Ammon's horn (tissue), 1 donor: ENCODE measurements at places on chromosomes 13 and 19.

DNA sequence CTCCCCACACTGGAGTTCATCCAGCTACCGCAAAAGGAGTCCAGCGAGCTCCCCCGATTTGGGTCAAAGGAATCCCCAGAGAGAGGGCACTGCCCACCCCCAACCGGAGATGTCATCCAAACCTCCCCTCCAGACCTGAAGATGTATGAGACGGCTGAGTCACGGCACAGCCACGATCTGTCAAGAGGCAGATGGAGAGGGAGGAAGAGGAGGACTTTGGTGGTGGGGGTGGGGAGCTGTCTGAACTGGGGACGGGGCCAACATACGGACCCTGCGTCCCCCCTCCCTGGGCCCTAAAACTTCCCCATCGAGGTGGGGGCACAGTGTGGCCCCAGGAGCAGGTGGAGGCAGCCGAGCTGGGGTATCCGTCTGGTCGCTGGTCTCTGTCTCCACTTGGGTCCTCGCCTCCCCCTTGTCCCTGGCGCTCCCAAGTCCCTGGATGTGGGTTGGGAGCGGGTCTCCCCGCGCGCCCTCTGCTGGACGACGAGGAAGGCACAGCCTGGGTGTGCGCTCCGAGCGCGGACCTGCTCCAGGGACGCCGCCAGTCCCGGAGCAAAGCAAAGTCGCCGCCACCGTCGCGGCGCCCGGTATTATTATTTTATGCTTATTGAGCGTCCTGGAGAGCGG is 3.8 kb downstream of the PDE4A start:
- DNase-seq, result peak; percentile 80

GRCh38 chr13:43132911-43133310 is 109.5 kb downstream of the DNAJC15 start:
- no peak for DNase-seq

GRCh38 chr13:43304945-43305344 is 281.6 kb downstream of the DNAJC15 start:
- no peak for DNase-seq

DNA sequence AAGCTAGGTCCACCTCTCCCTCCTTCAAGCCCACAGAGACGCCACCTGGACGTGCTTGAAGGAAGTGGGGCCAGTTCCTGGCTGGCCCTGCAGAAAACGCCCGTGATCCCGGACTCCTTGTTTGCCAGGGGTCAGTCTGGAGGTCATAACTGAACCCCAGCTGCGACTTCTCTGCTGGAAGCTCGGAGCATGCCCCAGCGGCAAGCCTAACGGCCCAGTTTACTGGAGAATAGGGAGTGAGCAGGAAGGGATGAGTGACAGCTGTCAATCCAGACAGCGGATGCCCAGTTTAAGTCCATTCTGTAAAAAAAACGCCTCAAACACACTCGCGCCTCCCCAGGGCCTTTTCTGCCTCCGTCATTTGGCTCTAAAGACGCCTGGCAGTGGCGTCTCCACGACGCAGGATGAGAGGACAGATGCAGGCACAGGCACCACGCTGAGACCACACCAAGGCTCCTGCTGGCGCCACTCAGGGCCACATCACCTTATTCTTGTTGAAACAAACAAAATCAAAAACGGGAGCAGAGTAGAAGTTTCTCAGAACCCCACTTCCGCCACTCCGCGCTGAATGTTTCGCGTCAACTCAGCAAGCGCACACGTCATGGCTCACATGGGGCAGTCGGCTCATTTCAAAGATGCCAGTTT is 57.6 kb downstream of the RASA3 start:
- no peak for DNase-seq

GRCh38 chr19:6826281-6826920 is 53.9 kb downstream of the VAV1 start:
- no peak for DNase-seq

DNA sequence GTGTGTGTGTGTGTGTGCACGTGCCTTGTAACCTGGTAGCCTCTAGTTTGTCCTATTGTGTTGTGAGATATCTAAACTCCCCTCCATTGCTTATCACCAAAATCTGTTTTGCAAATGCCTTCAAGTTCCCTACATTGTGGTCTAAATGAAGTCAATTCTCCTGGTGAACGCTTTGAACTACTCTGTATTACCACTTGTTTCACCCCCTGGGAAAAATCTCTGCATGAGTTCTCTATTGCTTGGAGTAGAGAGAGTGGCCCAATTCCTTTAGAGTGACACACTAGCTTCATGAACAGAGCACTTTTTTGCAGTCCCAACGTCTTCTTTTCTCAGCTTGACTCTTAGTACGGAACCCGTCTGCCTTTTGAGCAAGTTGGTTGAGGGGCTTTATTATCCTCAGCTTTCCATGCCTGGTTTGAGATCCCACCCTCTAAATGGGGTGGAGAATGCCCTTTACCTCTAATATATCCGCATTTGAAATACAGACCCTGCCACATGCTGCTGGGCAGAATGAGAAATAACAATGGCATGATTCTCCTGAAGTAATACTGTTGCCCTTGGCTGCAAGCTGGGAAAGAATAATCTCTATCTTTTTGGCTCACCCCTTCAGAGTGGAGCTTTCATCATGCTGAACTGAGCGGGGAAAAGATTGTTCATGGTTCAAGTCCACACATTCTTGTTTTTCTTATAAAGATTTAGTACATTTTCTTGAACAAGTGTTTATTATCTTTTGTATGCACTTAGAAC is 2545.3 kb downstream of the PCDH9 start:
- DNase-seq, result no peak

DNA sequence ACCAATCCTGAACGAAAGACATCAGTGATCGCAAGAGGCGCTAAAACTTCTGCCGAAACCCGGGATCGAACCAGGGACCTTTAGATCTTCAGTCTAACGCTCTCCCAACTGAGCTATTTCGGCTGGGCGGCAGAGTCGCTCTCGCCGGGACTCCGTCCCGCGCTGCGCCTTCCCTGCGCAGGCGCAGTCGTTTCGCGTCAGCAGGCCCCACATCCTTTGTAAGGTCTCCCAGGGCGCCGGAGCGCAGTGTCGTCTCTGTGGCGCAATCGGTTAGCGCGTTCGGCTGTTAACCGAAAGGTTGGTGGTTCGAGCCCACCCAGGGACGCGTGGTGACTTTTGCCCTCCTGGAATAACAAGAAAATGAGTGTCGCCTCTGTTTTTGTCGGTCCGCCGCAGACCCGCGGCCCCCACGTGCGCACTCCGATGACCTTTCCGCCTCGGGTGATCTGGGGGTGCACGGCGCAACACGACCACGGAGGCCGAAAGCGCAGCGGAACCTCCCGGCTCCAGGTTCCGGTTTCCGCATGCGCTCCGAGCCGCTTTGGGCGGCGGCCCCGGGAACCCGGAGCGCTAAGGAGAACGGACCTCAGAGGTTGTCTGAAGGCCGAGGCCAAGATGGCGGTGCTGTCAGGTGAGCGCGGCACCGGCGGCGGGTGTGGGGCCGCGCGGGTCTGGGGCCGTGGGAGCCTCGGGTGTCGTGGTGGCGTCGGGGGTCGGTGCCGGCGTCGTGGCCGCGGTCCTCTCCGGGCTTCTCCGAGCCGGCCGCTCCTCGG is at the start of gene NDUFS7:
Gene NDUFS7, plus strand, starts transcription at position 596 of the 773 bp plus-strand sequence. Its CDS starts 20 bp downstream, at position 616.
- peak; percentile 93 for DNase-seq

DNA sequence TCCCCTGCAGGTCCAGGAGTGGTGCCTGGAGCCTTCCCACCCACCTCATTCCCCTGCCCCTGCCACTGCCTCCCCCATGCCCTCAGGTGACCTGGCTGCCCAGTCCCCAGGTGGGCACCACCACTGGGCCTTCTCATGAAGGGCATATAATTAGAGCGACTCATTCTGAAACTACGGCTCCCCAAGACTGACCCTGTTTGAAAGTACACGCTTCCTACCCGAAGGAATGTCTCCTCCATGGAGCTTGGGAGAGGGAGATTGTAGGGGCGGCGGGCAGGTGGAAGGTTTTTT is 52.6 kb downstream of the GPR12 start:
- no peak for DNase-seq

DNA sequence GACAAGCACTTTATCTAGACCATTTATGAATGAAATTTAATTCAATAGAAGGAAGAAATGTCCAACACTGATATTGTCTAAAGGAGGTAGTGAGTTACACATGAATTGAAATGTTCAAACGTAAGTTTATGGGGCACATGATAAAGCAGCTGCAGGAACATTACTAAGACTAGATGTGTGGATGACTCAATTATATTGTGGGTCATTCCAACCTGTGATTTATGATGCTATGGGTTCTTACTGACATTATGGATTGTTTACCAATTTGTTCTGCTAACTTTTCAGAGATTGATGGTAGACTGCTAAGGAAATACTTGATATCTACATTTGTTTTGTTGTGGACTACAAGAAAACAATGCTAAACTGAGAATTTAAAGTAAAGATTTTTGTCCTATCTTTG is 56.1 kb upstream of the ATXN8OS start:
- DNase-seq, result no peak

DNA sequence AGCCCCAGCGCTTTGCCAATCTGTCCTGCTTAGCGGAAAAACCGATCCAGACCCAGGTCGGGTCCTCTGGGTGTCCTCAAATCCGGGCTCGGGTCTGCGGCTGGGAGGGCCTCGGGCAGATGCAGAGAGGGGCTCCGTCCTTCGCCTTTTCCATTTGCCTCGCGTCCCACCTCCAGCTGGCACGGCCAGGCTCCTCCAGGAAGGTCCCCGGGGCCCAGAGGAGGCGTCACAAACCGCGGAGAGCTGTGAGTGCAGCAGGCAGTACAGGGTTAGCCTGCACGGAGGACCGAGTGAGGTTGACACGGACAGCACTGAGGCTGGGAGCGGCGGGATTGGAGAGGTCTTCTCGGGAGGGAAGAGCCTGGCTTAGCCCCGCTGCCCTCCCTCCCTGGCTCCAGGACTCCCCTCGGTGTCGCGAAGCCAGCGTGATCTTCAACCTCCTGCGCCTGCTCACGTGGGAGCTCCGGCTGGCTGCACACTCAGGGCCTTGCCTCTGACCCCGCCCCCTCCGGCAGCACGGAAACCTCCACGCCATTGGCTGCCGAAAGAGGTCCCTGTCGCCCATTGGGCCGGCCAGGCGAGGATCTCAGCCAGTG is 2.8 kb upstream of the IFNL2 start:
- DNase-seq, result no peak

DNA sequence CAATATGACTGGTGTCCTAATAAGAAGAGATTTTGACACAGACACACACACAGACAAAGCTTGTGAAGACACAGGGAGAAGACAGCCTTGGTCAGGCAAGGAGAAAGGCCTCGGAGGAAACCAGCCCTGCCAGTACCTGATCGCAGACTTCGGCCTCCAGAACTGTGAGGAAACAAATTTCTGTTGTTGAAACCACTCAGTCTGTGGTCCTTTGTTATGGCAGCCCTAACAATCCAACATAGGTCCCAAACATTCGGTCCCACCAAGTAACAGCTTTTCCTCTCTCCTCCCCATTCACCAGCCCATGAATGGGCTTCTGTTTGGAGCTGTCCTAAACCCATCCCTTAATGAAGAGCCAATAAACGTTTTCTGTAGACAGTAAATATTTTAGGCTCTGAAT is 36.4 kb upstream of the UBAC2 start:
- DNase-seq, result no peak

- peak; percentile 44 for DNase-seq
Measured at GRCh38 chr19:2488942-2489731, 13.2 kb downstream of the GADD45B start.

GRCh38 chr13:35157143-35157755 is 215.2 kb downstream of the NBEA start:
- peak; percentile 72 for DNase-seq

- DNase-seq, result no peak
Measured at GRCh38 chr19:3193256-3194105, 7.8 kb downstream of the NCLN start.

DNA sequence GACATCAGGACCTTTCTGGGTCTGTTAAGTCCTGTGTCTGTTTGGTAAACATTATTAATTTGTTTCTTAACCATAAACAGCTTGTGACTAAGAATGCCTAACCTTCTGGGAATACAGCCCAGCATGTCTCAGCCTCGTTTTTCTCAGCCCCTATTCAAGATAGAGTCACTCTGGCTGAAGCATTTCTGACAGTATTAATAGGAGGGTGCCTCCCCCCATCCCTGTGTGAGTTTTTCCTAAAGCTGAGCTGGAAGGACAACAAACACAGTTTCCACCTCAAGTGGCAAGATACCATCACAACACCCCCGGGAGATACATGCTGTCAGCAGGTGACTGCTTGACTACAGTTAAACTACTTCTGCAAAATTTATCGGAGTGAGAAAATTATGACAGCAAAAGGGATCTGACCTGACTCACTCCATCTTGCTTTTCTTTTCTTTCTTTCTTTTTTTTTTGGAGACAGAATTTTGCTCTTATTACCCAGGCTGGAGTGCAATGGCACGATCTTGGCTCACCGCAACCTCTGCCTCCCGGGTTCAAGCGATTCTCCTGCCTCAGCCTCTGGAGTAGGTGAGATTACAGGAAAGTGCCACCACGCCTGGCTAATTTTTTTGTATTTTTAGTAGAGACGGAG is 59.3 kb upstream of the ABCC4 start:
- DNase-seq, result no peak

GRCh38 chr19:17755977-17756670 is 4.8 kb downstream of the FCHO1 start:
- DNase-seq, result peak; percentile 95

DNA sequence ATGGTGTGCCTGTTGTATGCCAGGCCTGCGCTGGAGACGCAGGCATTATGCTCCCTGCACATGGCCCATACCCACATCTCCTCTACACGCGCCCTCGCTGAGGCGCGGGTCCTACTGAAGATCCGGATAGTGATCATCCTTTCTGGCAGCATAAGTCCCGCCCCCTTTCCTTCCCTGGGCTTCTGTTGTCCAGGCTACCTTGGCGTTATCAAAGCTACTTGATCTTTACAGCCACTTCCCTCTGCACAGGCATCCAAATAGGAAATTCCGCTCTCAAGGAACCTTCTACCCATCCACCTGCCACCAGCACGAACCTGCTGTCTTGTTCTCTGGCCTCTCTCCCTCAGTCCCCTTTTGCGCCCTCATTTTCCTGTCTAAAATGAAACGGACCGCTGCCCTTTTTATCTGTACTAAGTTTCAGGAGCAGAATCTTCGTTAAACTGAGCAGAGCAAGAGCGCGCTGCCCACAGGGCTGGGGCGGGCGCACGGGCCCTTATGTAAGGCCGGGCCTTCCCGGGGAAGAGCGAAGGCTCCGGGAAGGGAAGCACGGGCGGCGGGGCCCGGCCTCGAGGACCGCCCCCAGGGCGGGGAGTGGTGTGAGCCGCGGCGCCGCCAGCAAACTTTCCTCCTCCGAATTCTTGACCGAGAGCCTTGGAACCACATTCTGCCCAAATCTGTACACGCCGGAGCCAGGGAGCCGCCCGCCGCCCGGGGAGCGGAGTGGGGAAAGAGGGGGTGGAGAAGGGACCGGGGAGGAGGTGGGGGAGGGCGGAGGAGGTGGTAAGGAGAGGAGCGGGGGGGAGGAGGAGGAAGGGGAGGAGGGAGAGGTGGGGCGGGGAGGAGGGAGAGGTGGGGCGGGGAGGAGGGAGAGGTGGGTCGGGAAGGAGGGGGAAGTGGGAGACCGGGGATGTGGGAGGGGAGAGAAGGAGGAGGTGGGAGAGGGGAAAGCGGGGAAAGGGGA is 920 bp upstream of the UBE2L5 start:
- peak; percentile 72 for DNase-seq

- DNase-seq, result no peak
Measured at GRCh38 chr13:113297370-113298042, 467 bp downstream of the LAMP1 start.

GRCh38 chr13:106561551-106562170 is 6.3 kb downstream of the ARGLU1 start:
- DNase-seq, result peak; percentile 18
